ENCODE measurements at places on chromosomes 1 and 21. TPM values are rescaled to one million over a fixed set of nuclear protein-coding genes. Genes with fewer than 3 reads are reported as not detected.

DNA sequence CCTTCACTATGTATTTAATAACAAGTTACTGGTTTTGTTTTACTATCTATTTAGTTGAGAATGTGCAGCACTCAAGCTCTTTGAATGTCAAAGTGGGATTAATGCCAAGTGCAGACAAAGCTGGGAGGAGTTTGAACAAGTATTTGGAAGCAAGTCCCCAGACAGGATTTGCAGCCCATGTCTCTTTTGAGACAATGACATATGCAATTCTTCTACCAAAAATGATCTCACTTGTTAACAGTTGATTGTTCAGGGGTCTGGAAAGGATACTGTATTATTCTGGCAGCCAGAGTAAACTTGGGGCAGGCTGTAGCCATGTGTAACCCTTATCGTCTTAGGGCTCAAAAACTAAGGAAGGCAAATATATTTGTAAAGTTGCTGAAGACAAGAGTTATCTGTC is 15.8 kb downstream of the COLGALT2 start:
- no peak for DNase-seq
- no peak overlapping the region for H3K4me3 ChIP-seq
- H3K27ac ChIP-seq = no peak overlapping the region
- H3K27me3 ChIP-seq = peaks cover 6% of the 10 kb centered on the region

GRCh38 chr1:107817935-107818334 is 147.0 kb downstream of the VAV3 start:
- no peak overlapping the region for H3K4me3 ChIP-seq
- H3K4me1 ChIP-seq = peaks cover 64% of the 10 kb centered on the region

DCDC2B gene
- total RNA-seq = not detected

GRCh38 chr1:244369256-244370057 is 82.3 kb downstream of the ADSS2 start:
- DNase-seq = no peak
- no peak overlapping the region for H3K4me3 ChIP-seq
- H3K36me3 ChIP-seq = no peaks in the 10 kb centered on the region
- H3K27ac ChIP-seq = no peak overlapping the region
- H3K27me3 ChIP-seq = no peaks in the 10 kb centered on the region

C1orf87 gene
- not detected for total RNA-seq

GRCh38 chr1:1929102-1929638 is 10.1 kb upstream of the TMEM52 start:
- no peaks in the 10 kb centered on the region for H3K4me1 ChIP-seq
- no peak overlapping the region for H3K27ac ChIP-seq
- DNase-seq = no peak
- H3K36me3 ChIP-seq = no peaks in the 10 kb centered on the region
- no peak overlapping the region for H3K4me3 ChIP-seq
- H3K27me3 ChIP-seq = peaks cover 7% of the 10 kb centered on the region

DNA sequence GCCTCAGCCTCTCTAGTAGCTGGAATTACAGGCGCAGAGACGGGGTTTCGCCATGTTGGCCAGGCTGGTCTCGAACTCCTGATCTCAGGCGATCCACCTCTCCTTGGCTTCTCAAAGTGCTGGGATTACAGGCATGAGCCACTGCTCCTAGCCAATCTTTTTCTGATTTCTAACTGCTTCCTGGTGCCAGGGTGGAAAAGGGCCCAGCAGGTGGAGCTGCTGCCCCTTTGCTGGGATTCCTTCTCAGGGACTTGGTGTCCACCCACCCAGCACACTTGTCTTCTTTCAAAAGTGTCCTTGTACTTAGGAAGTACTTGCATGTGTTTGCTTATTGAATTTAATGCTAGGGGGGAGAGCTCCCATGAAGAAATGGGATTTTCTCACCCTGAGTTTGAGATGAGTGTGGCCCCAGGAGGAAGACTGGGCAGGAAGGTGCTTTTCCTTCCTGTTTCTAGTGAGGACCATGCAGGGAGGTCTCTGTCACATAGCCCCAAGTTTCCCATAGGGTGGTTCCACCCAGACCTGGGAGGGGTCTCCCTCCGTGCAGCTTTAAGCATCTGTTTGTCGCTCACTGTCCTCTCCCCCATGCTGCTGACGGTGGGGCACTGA is 14.2 kb downstream of the UTP11 start:
- peaks cover 39% of the 10 kb centered on the region for H3K4me1 ChIP-seq
- no peak overlapping the region for H3K4me3 ChIP-seq

NTNG1 gene
- 5.8 TPM for total RNA-seq

DNA sequence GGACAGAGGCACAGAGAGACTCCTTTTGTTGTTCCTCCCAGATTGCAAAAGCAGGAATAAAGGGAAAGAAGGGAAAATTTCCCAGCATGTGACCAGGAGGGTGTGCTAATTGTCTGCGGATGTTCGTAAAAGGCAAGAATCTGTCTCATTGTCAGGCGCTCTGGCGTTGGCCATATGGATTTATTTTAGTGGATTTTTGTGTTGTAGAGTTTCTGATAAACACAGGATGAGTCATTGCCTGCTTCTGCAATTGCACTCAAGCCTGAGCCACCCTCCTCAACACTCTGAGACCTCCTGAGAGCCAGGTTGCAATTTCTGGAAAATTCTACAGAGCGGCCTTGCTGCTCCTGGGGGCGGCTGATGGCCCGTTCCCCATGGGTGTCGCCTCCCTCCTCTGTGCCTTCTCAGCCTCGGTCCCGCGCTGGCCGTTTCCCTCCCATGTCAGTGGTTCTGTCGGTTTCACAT is 227.7 kb downstream of the KAZN start:
- H3K27ac ChIP-seq = no peak overlapping the region
- no peak for DNase-seq
- H3K36me3 ChIP-seq = no peaks in the 10 kb centered on the region
- H3K4me3 ChIP-seq = no peak overlapping the region
- peaks cover 6% of the 10 kb centered on the region for H3K27me3 ChIP-seq

PTPRU gene
- total RNA-seq = 0.24 TPM

DNA sequence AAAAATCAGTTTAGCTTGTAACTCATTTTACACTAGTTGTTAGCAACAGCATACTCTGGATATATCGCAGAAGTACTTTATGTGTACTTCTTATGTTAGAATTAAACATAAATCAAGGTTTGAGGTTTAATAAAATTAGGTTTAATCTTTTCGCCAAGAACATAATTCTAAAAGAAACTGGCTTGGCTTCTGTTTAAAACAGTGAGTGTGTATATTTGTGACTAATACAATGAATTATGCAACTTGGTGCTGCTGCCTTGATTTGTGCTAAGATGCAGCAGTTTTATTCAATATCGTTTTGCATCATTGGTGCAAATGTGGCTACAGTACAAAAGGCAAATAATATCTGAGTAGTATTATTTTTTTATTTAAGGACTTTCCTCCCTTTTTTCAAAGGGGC is 44.8 kb downstream of the USP25 start:
- H3K27me3 ChIP-seq = no peaks in the 10 kb centered on the region
- peaks cover 37% of the 10 kb centered on the region for H3K36me3 ChIP-seq
- no peak for DNase-seq
- H3K4me1 ChIP-seq = peaks cover 14% of the 10 kb centered on the region

GRCh38 chr1:236155399-236155767 is 13.0 kb downstream of the GPR137B start:
- peak overlapping the region; percentile 68 for H3K27ac ChIP-seq
- H3K27me3 ChIP-seq = peaks cover 2% of the 10 kb centered on the region
- no peak for DNase-seq
- H3K4me3 ChIP-seq = no peak overlapping the region

- H3K4me3 ChIP-seq = no peak overlapping the region
- no peaks in the 10 kb centered on the region for H3K27me3 ChIP-seq
- peak; percentile 8 for DNase-seq
- H3K27ac ChIP-seq = no peak overlapping the region
Observed at GRCh38 chr1:227779021-227779441, 36.4 kb upstream of the PRSS38 start.

DNA sequence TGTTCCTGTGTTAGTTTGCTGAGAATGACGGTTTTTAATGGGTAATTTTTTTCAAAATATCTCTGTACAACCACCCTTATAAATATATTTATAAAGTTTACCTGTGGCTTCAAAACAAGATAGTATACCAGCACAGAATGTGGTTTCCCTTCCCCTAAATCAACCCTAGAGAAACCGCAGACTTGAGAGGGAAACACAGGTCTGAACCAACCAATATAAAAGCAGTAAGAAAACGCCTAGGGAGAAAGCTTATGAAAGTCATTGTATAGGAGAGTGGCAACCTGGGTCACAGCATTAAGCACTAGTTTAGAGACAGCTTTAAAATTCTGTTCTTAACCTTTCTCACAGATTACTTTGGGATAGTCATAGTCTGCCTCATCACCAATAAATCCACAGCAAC is 180.6 kb upstream of the LHX8 start:
- H3K4me3 ChIP-seq = no peak overlapping the region
- no peaks in the 10 kb centered on the region for H3K27me3 ChIP-seq
- no peaks in the 10 kb centered on the region for H3K36me3 ChIP-seq
- no peak overlapping the region for H3K27ac ChIP-seq

DNA sequence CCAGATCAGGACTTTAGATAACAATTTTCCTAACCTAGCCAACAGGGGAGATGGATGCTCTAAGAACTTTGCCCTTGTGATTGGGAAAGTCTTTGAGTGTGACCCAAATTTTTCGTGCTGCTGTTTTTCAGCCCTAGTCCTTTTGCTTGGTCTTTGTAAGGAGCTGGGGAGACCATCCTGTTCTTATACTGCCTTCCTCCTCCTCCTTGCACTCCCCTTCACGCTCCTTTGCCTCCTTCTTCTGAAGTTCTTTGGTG is 5.7 kb downstream of the KCNQ4 start:
- H3K36me3 ChIP-seq = no peaks in the 10 kb centered on the region
- no peak overlapping the region for H3K4me3 ChIP-seq
- H3K27me3 ChIP-seq = peaks cover 36% of the 10 kb centered on the region
- DNase-seq = no peak

DNA sequence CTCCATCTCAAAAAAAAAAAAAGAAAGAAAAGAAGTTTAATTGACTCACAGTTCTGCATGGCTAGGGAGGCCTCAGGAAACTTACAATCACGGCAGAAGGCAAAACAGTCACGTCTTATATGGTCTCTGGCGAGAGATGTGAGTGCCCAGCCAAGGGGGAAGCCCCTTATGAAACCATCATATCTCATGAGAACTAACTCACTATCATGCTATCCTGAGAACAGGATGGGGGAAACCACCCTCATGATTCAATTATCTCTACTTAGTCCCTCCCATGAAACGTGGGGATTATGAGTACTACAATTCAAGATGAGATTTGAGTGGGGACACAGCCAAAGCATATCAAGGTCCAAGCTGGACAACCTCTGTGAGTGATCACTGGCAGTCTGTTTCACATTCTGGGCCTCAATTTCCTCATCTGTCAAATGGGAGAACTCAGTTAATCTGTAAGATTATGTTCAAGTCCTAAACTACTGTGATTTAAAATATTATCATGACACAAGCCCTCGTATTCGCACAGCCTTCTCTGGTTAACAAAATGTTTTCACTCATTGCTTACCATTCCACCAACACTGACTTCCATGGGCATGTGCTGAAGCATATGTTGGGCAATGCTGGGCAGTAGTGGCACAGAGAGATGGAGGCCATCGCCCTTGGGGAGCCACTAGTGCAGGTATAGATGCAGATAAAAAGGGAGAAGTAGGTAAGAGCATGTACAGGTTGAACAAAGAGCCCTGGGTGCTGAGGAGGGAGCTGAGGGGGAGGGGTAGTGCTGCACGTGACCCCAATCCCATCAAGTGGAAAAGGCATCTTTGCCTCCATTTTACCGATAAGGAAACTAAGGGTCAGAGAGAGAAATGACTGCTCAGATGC is 46.2 kb upstream of the SLC2A1 start:
- no peak for DNase-seq
- H3K27ac ChIP-seq = no peak overlapping the region
- peaks cover 5% of the 10 kb centered on the region for H3K27me3 ChIP-seq
- H3K36me3 ChIP-seq = no peaks in the 10 kb centered on the region
- H3K4me1 ChIP-seq = peaks cover 7% of the 10 kb centered on the region

HS2ST1 gene
- 24.2 TPM for total RNA-seq

GRCh38 chr1:200330741-200331428 is 79.0 kb downstream of the ZNF281 start:
- no peaks in the 10 kb centered on the region for H3K27me3 ChIP-seq
- H3K36me3 ChIP-seq = no peaks in the 10 kb centered on the region
- H3K4me3 ChIP-seq = no peak overlapping the region

DNA sequence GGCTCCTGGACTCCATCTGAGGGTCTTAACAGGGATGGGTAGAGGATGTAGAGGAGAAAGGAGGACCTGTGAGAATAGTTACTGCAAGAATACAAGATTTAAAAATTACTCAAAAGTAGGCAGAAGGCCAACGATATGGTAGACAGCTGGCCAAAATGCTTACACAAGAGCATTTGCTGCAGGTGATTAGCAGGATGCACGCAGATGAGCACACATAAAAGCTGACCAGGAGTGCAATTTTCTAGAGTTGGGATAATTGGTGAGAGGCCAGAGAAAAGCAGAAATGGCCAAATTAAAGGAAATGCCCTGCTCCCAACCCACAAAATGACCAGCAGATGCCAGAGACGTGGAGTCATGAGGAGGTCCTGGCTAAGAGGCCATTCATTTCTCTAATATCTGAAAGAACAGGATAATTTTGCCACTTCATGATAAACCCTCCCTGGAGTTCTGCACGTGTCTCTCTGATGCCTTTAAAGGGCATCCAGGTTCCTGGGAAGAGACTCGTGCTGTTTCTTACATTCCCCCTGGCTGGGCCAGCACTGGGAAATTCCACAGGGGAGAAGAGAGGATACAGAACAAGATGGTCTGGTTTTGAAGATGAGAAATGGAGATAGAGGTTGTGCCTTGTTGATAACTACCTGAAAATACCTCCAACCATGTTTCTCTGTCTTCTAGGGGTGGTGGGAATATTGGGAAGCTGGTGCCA is 62.3 kb upstream of the KCNA3 start:
- H3K4me3 ChIP-seq = no peak overlapping the region
- H3K36me3 ChIP-seq = no peaks in the 10 kb centered on the region
- no peak overlapping the region for H3K27ac ChIP-seq
- H3K4me1 ChIP-seq = no peaks in the 10 kb centered on the region

C1orf141 gene
- total RNA-seq = not detected

All from activated B cell treated with CpG ODN at 0.5 μM for 24 hours (primary cell).